ENCODE measurements at places on chromosomes 1 and 21. TPM values are rescaled to one million over a fixed set of nuclear protein-coding genes. Genes with fewer than 3 reads are reported as not detected.
A peak's percentile ranks its signal among the peaks of the same experiment; 100 is the strongest.

MTR gene
- polyA plus RNA-seq, result 7.3 TPM

CCDC17 gene
- 0.31 TPM for polyA plus RNA-seq

UHMK1 gene
- polyA plus RNA-seq, result 12.3 TPM

SH3D21 gene
- 1.6 TPM for polyA plus RNA-seq

TNN gene
- 0.03 TPM for polyA plus RNA-seq

DNA sequence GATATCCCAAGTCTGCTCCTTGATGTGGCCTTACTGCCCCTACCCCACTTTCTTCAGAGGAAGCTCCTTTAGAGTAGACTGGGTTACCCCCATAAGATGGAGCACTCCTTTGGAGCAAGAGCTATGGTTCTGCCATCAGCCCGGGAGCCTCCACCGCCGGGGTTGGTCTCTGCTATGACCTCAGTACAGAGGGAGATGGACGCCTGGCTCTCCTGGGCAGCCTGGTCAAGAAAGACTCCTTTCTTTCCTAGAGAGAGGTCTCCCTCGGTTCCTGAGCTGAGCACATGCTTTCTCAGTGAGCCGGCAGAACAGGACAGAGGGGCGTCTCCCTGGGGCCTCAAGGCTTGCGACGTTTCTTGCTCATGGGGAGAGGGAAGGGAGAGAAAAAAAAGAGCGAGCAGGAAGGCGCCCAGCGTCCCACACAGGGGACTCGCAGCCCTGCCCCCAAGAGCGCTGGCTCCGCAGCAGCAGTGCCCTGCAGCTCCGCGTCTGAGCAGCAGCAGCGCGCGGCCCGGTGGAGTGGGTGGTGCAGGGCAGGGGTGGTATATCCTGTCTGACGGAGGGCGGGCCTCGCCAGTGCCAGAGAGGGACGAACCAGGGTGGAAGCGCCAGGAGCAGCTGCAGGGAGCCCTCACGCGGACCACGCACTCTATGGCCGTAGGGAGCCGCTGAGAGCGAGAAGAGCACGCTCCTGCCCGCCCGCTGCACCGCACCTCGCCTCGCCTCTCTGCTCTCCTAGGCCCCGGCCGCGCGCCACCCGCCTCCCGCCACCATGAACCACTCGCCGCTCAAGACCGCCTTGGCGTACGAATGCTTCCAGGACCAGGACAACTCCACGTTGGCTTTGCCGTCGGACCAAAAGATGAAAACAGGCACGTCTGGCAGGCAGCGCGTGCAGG, at the start of gene PKP1:
Gene PKP1, plus strand, starts transcription at position 576 of the 899 bp plus-strand sequence. Its CDS starts 197 bp downstream, at position 773.
- no peak for DNase-seq
- H3K4me3 ChIP-seq, result no peak within 1 kb of the TSS
- H3K27me3 ChIP-seq, result peaks cover 5% of the 10 kb centered on the region
- H3K27ac ChIP-seq, result no peak within 1 kb of the TSS
- H3K4me1 ChIP-seq, result no peaks in the 10 kb centered on the region

- H3K4me1 ChIP-seq, result peaks cover 42% of the 10 kb centered on the region
- H3K27me3 ChIP-seq, result no peaks in the 10 kb centered on the region
- peak; percentile 54 for DNase-seq
- H3K27ac ChIP-seq, result peak overlapping the region; percentile 3
These were observed 940 bp downstream of the NES start for GRCh38 chr1:156676114-156676819.

GRCh38 chr1:95127380-95127779, 10.2 kb downstream of the TLCD4 start:
- H3K27ac ChIP-seq, result no peak overlapping the region
- no peaks in the 10 kb centered on the region for H3K36me3 ChIP-seq
- no peaks in the 10 kb centered on the region for H3K4me1 ChIP-seq
- no peaks in the 10 kb centered on the region for H3K27me3 ChIP-seq
- H3K4me3 ChIP-seq, result no peak overlapping the region

GRCh38 chr1:53196017-53196484, 573 bp upstream of the CPT2 start:
- H3K27ac ChIP-seq, result peak overlapping the region; percentile 58
- H3K36me3 ChIP-seq, result peaks cover 6% of the 10 kb centered on the region
- DNase-seq, result no peak
- peaks cover 17% of the 10 kb centered on the region for H3K4me1 ChIP-seq
- no peaks in the 10 kb centered on the region for H3K27me3 ChIP-seq
- H3K4me3 ChIP-seq, result peak overlapping the region; percentile 95

- no peak overlapping the region for H3K4me3 ChIP-seq
- DNase-seq, result no peak
- H3K4me1 ChIP-seq, result peaks cover 7% of the 10 kb centered on the region
These were observed 7.8 kb downstream of the CAPZB start for GRCh38 chr1:19477284-19478249.

DNA sequence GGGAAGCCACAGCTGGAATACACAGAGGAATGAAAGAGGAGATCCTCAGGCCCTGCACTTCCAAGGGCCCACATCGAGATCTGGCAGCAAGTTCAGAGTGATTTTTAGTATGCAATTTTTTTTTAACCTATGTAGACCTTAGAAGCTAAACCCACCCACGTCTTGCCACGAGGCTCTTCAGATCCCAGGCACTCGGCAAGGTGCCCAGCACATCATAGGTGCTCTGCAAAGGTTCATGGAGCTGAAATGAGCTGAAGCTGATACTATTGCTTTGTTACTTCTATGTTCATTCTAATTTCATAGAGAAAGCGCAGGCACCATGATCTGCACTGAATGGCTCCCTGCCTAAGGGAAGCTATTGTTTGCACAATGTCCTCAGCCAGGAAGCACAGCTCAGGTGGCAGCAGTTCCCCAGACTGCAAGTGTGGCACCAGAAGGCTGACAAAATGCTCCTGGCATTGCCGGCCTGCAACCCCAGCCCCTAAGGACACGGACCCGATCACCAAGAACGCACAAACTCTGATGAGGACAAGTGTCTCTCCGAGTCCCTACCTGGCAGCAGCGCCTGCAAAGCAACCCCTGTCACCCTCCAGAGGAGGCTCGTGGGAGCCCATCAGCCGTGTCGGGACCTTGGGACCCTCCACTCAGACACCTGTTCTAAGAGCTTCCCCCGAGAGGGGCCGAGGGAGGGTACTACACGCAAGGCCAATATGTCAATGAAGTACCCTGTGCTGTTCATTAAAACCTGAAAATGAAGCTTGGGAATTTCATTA, 264.2 kb downstream of the NPHP4 start:
- DNase-seq, result no peak
- no peaks in the 10 kb centered on the region for H3K27me3 ChIP-seq
- H3K4me3 ChIP-seq, result no peak overlapping the region
- H3K4me1 ChIP-seq, result peaks cover 32% of the 10 kb centered on the region

GRCh38 chr1:119141660-119142059, 1.2 kb upstream of the WARS2 start:
- no peak for DNase-seq
- H3K27me3 ChIP-seq, result no peaks in the 10 kb centered on the region

- no peak for DNase-seq
- H3K36me3 ChIP-seq, result peaks cover 25% of the 10 kb centered on the region
- H3K4me1 ChIP-seq, result no peaks in the 10 kb centered on the region
- H3K27ac ChIP-seq, result no peak overlapping the region
- no peaks in the 10 kb centered on the region for H3K27me3 ChIP-seq
- H3K4me3 ChIP-seq, result no peak overlapping the region
These were observed 4.8 kb upstream of the SFN start for GRCh38 chr1:26858160-26858559.

- H3K27me3 ChIP-seq, result no peaks in the 10 kb centered on the region
- H3K36me3 ChIP-seq, result no peaks in the 10 kb centered on the region
- no peak overlapping the region for H3K27ac ChIP-seq
- peaks cover 44% of the 10 kb centered on the region for H3K4me1 ChIP-seq
These were observed 5.9 kb upstream of the MEF2D start for GRCh38 chr1:156506450-156506849.

- no peaks in the 10 kb centered on the region for H3K27me3 ChIP-seq
- H3K4me3 ChIP-seq, result no peak overlapping the region
- no peaks in the 10 kb centered on the region for H3K36me3 ChIP-seq
These were observed 78.9 kb downstream of the MT1HL1 start for GRCh38 chr1:236925386-236925785.

DNA sequence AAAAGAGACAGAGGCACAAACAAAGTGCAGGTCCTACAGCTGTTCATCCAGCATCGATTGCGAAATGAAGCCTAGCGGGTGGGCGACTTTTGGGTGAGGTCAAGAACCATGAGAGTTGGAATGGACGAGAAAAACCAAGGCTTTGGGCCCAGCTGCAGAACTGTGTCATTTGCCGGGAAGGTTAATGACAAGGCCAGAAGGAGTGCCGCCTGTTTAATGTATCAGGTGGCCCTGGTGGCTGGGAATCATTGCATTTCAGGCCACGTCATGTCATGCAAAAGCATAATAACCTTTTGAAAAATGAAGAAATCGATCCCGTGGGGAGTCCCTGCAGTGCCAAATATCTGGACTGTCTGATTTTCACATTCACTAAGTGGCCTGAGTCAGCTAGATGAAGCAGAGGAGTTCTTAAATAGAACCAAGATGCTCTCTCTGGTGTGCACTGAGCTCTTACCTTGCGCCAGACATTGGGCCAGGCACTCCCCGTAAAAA, 8.1 kb upstream of the RCC2 start:
- no peak overlapping the region for H3K27ac ChIP-seq
- H3K4me1 ChIP-seq, result no peaks in the 10 kb centered on the region
- no peaks in the 10 kb centered on the region for H3K36me3 ChIP-seq
- no peak for DNase-seq
- H3K27me3 ChIP-seq, result no peaks in the 10 kb centered on the region

DNA sequence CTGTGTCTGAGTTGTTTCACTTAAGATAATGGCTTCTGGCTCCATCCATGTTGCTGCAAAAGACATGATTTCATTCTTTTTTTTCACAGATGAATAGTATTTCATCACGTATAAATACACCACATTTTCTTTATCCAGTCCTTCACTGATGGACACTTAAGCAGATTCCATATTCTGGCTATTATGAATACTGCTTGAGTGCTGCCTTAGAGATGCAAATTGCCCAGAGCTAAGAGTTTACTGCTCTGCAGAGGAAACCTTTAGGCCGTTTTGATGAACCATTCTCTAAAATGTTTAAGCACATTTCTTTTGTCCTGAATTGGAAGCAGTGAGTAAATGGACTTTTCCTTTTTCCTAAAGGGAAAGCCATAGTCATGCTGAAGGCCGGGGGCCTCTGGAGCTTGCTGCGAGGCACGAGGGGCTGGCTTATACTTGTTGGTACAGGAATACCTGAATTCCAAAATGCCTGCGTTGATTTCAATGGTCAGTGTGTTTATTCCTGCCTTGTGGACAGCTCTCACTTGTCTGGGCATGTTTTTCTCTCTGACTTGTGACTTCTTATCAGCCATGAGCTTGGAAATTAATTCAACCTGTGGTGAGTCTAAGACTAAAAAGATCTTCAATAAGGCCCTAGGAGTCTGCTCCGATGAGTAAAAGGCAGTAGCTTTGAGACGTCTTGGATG, 201.0 kb upstream of the MAP1LC3C start:
- H3K4me3 ChIP-seq, result no peak overlapping the region
- no peaks in the 10 kb centered on the region for H3K36me3 ChIP-seq
- H3K27me3 ChIP-seq, result no peaks in the 10 kb centered on the region
- no peak for DNase-seq
- no peak overlapping the region for H3K27ac ChIP-seq
- H3K4me1 ChIP-seq, result no peaks in the 10 kb centered on the region

DNA sequence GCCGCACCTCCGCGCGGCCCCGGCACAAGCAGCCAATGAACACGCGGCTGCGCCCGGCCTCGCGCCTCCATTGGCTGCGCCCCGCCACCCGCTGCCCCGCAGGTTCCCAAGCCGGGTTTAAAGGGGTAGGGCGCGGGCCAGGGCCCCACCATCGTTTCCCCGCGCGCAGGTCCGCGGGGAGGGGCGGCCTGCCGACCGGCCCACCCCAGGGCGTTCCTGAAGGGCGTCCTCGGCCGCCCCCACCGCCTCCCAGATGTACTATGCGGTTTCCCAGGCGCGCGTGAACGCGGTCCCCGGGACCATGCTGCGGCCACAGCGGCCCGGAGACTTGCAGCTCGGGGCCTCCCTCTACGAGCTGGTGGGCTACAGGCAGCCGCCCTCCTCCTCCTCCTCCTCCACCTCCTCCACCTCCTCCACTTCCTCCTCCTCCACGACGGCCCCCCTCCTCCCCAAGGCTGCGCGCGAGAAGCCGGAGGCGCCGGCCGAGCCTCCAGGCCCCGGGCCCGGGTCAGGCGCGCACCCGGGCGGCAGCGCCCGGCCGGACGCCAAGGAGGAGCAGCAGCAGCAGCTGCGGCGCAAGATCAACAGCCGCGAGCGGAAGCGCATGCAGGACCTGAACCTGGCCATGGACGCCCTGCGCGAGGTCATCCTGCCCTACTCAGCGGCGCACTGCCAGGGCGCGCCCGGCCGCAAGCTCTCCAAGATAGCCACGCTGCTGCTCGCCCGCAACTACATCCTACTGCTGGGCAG, at the start of gene OLIG1:
Gene OLIG1, plus strand, starts transcription at position 148 of the 750 bp plus-strand sequence. Its CDS starts 106 bp downstream, at position 254.
- no peaks in the 10 kb centered on the region for H3K4me1 ChIP-seq
- DNase-seq, result peak; percentile 48
- peaks cover 97% of the 10 kb centered on the region for H3K27me3 ChIP-seq
- H3K27ac ChIP-seq, result no peak within 1 kb of the TSS
- no peak within 1 kb of the TSS for H3K4me3 ChIP-seq

GRCh38 chr1:85151446-85151845, 49.4 kb downstream of the SYDE2 start:
- H3K4me3 ChIP-seq, result no peak overlapping the region
- no peaks in the 10 kb centered on the region for H3K4me1 ChIP-seq
- H3K27me3 ChIP-seq, result no peaks in the 10 kb centered on the region
- H3K27ac ChIP-seq, result no peak overlapping the region
- no peak for DNase-seq
- H3K36me3 ChIP-seq, result no peaks in the 10 kb centered on the region

DNA sequence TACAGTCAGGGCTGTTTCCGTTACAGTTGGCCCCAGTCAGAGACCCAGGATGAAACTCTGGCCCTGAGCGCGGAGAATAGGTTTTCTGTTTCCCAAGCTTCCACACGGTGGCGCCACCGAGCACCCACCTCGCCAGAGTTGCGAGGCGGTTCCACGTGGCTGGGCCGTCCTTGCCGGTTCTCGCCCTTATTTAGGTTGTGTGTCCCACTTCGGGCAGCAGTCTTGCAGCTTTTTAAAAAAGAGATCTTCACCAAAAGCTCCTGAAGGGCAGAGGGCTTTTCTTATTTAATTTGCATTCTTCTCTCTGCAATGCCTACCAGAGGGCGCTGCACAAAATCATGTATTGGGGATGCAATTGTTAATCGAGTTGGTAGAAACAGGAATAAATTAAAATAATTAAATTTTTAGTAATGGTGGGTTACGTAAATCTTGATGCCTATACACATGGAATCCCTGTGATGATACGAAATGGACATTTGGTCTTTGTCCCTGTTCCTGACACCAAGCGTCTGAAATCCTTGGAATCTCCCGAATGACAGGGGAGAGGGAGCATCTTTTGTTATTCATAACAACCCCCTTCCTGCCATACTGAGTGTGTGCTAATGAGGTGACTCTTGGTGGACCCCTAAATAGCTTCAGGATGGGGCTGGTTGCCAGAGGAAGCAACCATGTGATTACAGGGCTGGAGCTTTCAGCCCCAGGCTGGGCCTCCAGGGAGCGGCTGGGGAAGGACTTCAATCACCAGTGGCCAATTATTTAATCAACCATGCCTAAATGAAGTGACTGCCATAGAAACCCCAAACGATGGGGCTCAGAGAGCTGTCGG, 5.6 kb upstream of the S100A7 start:
- DNase-seq, result peak; percentile 76
- 0 out of 2 replicates have a peak, but pooled peaks cover 4% of the 10 kb centered on the region for H3K4me1 ChIP-seq
- no peaks in the 10 kb centered on the region for H3K36me3 ChIP-seq

GRCh38 chr1:66412704-66413103, 121.2 kb upstream of the SGIP1 start:
- H3K4me3 ChIP-seq, result no peak overlapping the region
- H3K36me3 ChIP-seq, result no peaks in the 10 kb centered on the region
- no peak for DNase-seq
- H3K4me1 ChIP-seq, result no peaks in the 10 kb centered on the region
- H3K27ac ChIP-seq, result no peak overlapping the region

- no peak for DNase-seq
- no peaks in the 10 kb centered on the region for H3K27me3 ChIP-seq
- H3K4me1 ChIP-seq, result no peaks in the 10 kb centered on the region
- peaks cover 3% of the 10 kb centered on the region for H3K36me3 ChIP-seq
- H3K27ac ChIP-seq, result no peak overlapping the region
- no peak overlapping the region for H3K4me3 ChIP-seq
These were observed 31.5 kb downstream of the LYST start for GRCh38 chr1:235835226-235835625.
